Hippocampal formation (tissue), 2 donors: ENCODE measurements at places on chromosomes 3 and 15.

- DNase-seq: no peak
These were observed 13.0 kb downstream of the C3orf18 start for GRCh38 chr3:50554553-50554952.

DNA sequence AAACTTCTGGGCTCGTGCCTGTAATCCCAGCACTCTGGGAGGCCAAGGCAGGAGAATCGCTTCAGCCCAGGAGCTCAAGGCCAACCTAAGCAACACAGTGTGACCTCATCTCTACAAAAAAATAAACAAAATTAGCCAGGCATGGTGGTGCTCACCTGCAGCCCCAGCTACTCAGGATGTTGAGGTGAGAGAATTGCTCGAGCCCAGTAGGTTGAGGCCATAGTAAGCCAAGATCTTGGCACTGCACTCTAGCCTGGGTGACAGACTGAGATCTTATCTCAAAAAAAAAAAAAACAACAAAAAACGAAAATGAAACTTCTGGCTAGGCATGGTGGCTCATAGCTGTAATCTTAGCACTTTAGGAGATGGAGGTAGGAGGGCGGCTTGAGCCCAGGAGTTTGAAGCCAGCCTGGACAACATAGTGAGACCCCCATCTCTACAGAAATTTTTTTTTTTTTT is 53.7 kb downstream of the PIK3CB start:
- DNase-seq: no peak

DNA sequence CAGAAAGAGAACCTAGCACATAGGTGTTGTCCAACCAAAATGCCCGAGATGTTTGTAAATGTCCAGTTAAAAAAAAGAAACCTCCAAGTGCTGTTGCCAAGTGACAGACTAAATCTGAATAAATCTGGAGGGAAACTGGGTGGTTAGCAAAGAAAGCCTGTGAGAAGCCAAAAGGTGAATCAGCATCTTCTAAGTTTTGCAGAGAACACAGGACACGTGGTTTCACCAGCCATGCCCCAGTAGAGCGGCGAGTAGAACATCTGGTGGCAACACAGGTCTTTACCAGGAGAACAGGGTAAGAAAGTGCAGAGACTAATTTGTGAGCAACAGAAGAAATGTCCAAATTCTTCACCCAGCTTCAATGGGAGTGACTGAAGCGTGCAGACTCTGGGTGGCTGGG is 986.0 kb downstream of the ROBO2 start:
- DNase-seq: no peak

- DNase-seq: no peak
These were observed 332.8 kb downstream of the CNTN3 start for GRCh38 chr3:74281705-74282104.
